NCI-H1092 treated with DMSO at 0.1 percent for 48 hours (cell line): ENCODE measurements at places on chromosomes 1 and 21.

- no peak for DNase-seq
These were observed 92.0 kb downstream of the USH2A start for GRCh38 chr1:216331211-216331610.

- DNase-seq, result no peak
These were observed 2.0 kb downstream of the CHML start for GRCh38 chr1:241638099-241638682.

- peak; percentile 84 for DNase-seq
These were observed 1.4 kb upstream of the IRF2BP2 start for GRCh38 chr1:234611225-234611846.

- no peak for DNase-seq
These were observed 4.9 kb upstream of the CORT start for GRCh38 chr1:10444795-10445397.

- no peak for DNase-seq
These were observed 416.9 kb upstream of the USP24 start for GRCh38 chr1:55632058-55632457.

- DNase-seq, result no peak
These were observed 40.6 kb upstream of the PLA2G5 start for GRCh38 chr1:20029178-20029912.

DNA sequence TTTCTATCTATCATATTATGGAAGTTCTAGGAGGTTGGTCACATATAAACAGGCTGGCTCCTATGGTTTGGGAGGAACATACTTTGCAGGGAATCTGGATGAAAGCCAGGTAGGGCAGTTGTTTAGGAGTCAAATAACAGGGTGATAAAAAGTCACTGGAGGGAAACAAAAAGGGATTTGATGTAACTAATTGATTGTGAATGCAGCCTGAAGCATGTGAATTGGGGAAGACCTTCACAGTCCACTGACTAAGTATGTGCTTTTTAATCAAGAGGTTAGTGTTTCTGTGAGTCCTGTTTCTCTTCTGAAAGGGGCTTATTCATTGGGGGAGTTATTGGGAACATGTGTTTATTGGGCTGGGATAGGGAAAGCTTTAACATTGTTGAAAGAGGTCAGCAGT is 41.3 kb downstream of the HMCN1 start:
- peak; percentile 26 for DNase-seq

GRCh38 chr1:37175666-37176215 is 141.4 kb upstream of the GRIK3 start:
- no peak for DNase-seq

DNA sequence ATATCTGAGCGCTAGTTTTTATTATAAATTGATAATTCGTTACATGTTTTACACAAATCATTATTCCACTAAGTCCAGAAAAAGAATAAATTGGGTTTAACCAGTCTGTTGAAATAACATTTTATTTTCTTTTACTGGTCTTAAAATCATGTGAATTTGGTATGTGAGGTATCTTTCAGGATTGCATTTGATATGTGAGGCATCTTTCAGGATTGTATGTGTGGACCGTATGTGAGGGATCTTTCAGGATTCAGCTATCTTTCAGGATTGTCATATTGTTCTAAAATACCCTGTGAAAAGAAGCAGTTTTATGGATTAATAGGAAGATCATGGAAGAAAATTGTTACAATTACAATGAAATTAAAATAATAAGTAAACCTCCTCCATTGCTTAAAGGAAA is 42.9 kb downstream of the USP25 start:
- no peak for DNase-seq

- DNase-seq, result no peak
These were observed 106.9 kb upstream of the TIAM1 start for GRCh38 chr21:31450980-31451379.

GRCh38 chr1:116540088-116540487 is 30.7 kb downstream of the CD58 start:
- DNase-seq, result no peak

DNA sequence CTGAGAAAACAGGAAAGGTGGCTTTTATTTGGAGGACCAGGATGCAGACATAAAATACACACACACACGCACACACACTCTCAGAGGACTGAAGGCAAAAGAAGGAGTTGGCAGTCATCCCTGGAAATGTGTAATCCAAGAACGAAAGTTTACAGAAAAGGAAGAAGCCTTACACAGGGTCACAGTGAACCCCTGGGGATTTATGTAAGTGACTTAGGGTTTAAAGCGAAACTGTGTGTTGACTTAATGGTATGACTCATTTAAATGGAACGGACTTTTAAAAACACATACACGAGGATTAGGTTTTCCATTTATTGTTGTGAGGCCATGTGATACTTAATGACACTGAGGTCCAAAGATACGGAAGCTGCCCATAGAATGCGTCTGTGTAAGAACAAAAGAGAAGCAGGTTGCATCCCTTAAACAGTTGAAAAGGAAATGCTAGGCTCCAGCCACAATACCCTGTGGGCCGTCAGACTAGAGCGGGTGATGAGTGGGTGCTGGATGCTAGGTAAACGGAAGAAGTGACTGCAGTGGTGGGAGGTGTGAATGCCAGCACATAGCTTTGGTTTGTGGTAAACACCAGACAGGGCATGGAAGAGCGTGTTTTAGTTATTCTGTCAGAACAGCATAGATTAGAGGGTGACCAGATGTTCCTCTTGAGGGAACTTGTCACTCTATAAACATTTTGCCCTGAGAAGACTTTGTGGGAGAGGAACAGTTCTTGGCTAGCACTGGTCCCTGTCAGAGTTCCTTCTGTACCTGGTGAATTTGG is 21.6 kb upstream of the BCL10 start:
- DNase-seq, result peak; percentile 82

- peak; percentile 0 for DNase-seq
These were observed at the start of gene CFAP74 for GRCh38 chr1:2003541-2004131. TSS of gene CFAP74 (minus strand) at chr1:2003786. CDS start at chr1:1990956, 12,830 bp downstream.

- DNase-seq, result no peak
These were observed 30.2 kb upstream of the RGS8 start for GRCh38 chr1:182714546-182714945.

DNA sequence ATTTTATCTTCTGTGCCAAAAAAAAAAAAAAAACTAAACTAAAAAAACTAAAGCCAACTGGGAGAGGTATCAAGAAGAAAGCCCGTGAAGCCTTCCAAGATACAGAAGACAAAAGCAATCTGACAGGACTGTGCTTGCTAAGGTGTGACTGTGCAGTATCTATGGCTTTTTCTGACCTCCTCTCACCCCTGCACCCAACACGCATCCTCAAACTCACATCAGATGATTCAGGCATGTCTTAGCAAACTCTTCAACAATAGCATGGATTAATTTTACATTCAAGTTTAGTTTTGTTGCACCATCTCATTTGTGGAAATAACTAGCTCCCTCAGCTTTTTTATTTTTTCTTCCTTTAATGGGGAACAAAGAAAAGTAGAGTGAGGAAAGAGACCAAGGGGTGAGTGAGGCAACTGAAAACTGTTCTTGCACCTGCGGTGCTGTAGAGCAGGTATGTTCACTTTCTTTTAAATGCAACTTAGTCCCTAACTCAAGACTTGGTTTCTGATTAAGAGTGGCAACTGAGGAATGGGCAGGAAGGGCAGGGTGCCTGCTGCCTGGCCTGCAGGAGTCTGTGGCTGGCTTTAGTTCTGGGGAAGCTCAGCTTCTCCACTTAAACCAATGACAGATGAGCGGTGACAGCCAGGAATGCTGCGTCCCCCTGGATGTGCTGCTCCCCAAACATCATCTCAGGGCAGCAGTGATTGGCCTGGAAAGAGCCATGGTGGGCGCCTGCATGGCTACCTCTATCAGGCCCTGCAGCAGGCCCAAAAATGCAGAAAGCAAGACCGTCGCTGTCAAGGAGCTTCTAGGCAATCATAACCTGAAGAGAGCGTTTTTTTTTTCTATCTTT is 71.3 kb upstream of the LRRC8B start:
- DNase-seq, result no peak

DNA sequence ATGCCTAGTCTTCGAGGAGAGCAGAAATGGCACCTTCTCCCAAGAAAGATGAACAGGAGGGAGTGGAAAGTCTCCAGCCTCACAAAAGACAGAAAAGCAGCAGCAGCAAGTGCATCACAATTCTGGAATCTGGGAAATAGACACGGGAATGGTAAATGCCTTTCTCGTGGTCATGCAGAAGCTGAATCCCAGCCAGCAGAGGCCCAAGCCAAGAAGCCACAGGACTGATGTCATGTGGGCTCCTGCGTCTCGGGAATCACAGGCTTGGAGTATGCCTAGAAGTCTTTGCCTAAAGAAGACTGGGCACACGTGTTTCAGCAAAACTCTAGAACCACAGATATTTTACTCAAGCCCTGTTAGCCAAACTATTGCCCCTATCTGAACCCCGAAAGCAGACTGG is 260.3 kb upstream of the PLD5 start:
- no peak for DNase-seq

DNA sequence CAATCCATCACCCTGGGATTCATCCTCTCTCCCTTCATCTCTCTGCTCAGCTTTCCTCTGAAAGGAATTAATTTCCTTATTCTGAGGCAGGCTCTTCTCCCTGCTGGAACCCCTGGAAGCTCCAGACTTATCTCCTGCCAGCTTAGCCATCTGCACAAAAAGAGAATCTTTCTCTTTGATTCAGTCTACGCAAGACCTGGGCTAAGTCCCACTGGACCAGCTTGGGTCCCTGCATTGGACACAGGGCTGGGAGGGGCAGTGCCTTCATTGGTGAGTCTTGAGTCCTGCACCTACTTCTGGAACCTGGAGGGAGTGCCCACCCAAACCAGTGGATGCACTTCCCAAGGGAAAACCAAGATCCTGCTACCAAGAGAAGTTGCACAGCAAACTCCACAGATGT is 271.7 kb upstream of the CSF3R start:
- no peak for DNase-seq

DNA sequence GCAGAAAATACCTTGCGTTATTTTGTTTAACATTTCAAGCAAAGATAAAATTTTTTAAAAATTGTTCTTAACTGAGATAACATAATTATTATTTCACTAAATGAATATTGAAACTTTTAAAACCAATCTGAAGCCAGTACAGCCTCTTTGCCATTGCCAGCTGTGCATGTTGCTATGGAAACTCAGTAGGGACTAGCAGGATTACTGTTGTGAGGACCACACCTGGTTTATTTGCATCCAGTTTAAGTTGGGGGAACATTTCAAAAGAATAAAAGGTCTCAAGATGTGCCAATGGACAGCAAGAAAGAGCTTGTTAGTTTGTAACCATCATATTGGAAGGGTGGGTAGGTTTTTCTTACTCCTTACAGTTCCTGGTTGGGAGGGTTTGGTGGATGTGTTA is 80.7 kb downstream of the POU2F1 start:
- no peak for DNase-seq

DNA sequence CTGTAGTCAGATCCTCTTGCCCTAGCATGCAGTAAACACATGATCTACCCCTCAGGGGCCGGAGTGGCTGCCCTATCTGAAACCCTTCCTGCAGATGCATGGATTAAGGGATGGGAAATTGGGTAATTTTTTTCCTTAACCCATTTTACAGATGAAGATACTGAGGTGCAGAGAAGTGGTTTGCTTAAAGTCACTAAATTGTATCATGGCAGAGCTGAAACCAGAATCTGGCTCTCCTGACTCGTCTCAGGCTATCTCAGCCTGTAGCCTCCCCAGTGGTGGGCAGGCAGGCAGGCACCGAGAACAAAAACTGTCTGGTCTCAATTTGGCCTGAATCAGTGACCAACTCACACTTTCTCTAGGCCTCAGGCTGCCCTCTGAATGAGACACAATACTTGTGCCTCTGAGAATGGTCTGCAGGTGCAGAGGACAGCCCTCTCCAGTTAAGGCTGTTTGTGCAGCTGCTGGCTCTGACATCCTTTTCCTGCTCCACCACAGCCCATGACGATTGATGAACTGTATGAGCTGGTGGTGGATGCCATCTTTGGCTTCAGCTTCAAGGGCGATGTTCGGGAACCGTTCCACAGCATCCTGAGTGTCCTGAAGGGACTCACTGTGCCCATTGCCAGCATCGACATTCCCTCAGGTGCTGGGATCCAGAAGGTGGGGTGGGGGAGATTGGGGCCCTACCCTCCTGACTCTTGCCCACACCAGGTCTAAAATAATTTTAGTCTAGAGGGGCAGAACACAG is 1.5 kb downstream of the NAXE start:
- DNase-seq, result peak; percentile 30

DNA sequence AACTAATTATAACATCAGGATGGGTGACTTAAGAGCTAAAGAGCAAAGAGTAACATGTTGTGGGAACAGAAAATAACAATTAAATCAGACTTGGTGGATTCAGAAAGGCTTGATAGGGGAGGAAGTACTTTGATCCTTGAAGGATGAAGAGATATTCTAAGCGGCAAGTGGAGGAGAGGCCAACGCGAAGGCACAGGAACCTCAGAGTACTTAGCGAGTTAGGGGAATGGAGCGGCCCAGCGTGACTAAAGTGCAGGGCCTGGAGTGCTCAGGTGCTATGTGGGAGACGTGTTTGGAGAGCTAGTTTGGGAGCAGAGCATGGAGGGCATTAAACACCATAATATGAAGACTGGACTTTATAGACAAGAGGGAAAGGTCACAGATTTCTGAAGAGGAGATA is 64.3 kb downstream of the ADCY10 start:
- no peak for DNase-seq

- DNase-seq, result peak; percentile 53
These were observed 55.9 kb upstream of the PTGFRN start for GRCh38 chr1:116853680-116854402.

DNA sequence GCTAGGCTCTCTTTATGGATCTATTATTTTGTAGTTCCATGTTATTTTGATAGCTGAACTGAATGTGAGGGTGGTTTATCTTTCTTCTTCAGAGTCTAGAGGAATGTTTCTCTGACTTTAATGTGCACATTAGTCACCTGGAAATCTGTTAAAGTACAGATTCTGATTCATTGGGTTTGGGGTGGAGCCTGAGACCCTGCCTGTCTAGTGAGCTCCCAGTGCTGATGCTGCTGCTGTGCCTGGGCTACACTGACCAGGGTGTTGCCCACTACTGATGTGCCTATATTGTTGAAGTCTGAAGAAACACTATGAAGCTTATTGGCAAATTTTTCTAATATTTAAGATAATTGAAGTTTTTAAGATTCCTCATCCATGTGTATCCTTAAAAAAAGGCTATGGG is 35.9 kb downstream of the CD46 start:
- DNase-seq, result no peak

DNA sequence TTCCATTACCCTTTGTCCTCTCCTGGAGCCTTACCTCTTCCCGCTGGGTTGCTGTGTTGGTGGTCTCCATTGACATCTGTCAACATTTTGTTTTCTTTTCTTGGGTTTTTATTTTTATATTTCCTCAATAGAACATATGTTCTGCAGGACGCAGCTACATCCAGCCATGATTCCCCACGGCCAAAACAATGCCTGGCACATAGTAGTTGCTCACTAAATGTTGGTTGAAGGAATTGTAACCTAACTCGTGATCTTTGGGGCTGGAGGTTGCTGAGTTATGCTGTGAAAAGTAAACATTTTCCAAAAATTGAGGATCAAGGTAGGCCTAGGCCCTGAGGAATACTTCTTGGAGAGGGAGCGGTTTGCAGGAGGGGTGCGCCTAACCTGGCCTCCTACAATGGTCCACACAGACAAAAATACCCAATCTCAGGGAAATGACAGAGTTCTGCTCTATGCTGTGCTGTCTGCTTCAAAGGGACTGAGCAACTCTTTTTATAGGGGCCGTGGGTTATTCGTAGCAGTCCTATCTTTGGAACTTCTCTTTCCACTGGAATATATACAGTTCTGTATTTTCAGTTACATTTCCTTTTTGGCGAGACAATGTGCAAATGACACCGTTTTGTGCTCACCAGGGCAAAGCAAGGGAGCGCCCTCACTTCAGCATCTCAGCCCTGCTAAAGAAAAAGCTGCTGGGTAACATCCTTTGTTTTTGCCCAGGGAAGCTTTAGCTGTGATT is 1.4 kb downstream of the PDPN start:
- no peak for DNase-seq

GRCh38 chr1:171188388-171189266 is 3.5 kb downstream of the FMO2 start:
- peak; percentile 45 for DNase-seq

- DNase-seq, result no peak
These were observed 1334.5 kb upstream of the ADGRL4 start for GRCh38 chr1:80341021-80341420.
